ENCODE measurements at places on chromosomes 2 and 18.

GRCh38 chr2:111668741-111669140 lies 215.3 kb downstream of the ANAPC1 start:
- DNase-seq, result no peak

GRCh38 chr2:240200230-240201051 lies 60.0 kb upstream of the OTOS start:
- DNase-seq, result no peak

DNA sequence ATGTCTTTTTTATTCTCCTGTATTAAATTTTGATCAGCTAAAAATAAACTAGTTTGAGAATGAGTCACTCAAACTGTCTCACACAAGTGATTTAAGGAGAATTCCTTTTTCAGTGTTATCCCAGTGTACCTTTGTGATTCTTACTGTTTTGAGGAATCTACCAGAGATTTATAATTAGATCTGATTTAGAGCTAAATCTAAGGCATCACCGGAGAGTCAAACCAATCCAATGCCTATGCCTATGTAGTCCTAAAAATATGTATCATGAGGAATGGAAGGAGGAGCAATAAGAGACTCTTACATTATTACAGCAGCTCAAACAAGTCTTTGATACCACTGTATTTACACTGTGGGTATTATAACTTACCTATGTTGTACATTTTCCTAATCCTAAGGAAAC lies 63.4 kb upstream of the CYP20A1 start:
- DNase-seq, result no peak

DNA sequence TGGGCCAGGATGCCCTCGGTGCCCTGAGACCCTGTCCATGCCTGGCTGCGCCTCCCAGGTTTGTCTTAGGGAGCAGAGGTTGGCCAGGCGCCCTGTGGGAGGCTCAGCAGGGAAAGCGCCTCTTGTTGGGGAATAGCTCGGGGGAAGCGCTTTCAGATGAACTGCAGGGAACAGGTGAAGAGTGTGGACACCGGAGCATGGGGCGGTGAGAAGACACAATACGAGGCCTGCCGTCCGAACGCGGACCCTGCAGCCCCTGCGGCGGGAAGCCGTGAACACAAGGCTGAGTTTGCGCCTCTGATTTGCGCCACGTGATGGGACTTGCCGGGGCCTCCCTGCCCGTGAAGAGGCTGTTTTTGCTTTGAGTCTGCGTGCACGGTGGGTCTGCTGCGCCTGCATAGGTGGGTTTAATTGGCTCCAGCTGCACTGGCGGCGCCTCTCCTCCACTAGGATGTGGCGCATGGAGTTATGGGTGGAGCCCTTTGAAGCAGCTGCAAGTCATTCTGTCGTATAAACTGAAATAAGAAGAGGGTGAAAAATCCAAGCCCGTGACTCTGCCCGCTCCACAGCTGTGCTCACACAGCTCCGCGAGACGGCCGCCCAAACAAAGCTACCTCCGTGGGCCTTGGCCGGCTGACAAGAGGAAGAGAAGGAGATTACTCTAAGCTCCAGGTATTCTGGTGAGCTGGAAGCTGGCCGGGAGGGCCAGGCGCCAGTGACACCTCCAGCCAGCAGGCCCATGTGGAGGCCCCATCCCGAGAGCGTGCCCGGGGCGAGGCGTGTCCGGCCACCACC lies 103.5 kb upstream of the CTDP1 start:
- no peak for DNase-seq

Measured in CD4-positive, alpha-beta T cell treated with Interleukin-21 for 1 hour (primary cell).